ENCODE measurements at places on chromosomes 2 and 18.

DNA sequence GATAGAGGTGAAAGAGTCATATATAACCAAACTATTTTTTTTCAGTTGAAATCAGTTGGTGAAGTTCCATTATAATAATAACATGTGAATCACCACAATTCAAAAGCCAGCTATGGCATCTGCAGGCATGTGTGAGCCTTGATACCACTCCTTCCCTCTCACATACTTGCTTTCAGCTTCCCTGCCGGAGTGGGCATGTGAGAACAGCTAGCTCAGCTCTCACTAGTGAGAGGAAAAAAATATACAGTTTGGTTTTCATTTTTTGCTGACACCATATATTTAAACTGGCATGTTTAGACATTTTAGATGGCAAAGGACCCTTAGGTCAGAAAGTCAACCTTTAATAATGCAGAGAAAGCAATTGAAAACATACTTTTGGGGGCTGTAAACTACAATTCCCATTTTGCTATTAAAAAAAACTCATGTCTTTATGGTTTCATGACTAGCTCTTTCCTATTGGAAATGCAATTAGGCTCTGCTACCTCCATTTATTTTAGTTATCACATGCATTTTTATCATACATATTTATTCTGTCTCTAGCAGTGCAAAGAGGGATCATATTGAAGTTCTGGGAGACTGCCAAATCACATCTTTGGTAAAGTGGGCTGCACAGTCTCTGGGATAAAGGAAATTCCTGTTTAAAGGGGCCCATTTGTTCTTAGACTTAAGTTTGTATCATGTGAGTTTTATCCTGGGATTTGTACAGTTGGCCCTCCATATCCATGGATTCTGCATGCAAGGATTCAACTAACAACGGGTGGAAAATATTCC lies 33.2 kb upstream of the SLC40A1 start:
- peak; percentile 71 for DNase-seq

GRCh38 chr2:112121682-112122254 lies 16.4 kb upstream of the FBLN7 start:
- peak; percentile 80 for DNase-seq

DNA sequence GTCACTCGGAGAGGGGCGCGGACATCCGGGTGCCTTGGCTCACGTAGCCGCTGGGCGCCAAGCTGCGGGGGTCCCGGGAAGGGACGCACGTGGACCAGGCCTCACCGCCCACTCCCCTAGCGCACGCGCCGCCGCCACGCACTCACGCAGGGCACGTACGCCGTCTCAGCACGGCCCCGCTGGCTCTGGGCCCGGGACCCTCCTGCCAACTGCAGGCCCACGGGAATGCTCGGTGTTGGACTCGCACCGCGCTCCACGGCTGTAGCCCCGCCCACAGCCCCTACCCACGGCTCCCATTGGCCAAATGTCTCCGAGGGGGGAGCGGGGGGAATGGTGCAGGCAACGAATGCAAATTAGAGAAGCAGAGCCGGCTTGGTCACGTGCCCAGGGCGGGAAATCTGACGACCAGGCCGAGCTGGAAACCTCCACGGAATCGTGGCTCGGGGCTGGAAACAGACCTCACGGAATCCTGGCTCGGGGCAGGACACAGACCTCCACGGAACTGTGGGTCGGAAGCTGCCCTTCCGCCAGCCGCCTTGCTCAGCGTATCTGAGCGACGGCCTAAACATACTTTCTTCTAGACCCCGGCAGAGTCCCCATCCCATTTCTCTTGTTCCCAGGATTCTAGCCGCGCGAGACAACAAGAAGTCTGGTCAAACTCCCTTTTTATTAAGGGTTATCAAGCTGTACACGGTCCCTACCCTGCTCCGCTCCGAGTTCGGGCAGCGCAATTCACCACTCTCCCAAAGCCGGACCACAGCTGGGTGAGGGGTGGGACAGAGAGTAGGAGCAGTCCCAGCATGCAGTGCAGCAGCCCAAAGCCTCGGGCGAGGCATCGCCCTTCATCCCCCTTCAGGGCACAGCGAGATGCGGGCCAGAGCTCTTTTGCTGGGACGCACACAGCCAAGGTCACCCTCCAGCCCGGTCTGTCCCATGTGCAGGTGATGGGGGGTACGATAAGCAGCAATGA lies at the start of gene ABCB6:
TSS of gene ABCB6 (minus strand) at position 227 of the 970 bp plus-strand sequence. CDS start 285 bp downstream, outside the sequence.
- DNase-seq: peak; percentile 96

DNA sequence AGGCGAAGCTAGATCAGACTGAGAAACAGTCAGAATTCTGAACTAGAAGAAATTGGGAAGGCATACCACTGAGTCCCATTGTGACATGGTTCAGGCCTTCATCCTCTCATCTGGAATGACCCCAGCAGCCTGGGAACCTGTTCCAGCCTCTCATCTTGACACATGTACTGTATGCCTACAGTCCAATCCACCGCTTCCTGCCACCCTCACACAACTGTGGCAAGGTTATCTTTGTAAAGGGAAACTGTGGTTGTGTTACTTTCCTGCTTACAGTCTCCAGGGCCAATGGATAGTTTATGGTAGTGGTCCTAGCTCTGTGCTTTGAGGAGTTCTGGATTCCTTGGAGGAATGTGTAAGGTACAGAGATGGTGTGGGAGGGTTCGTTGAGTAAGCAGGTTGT lies 296.9 kb upstream of the TRIB2 start:
- DNase-seq: no peak

DNA sequence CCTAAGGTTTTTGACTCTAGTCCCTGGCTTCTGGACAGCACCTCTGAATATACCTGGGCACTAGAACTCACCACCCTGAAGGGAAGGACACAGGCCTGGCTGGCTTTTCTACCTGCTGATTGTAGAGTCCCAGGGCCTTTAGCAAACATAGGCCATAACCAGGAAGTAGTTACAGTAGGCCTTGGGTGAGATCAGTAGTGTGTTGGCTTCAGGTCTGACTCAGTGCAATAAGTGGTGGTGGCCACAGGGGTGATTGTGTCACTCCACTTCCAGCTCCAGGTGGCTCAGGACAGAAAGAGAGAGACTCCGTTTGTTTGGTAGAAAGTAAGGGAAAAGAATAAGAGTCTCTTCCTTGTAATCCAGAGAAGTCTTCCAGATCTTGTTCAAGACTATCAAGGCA lies 101.7 kb upstream of the LGALSL start:
- no peak for DNase-seq

DNA sequence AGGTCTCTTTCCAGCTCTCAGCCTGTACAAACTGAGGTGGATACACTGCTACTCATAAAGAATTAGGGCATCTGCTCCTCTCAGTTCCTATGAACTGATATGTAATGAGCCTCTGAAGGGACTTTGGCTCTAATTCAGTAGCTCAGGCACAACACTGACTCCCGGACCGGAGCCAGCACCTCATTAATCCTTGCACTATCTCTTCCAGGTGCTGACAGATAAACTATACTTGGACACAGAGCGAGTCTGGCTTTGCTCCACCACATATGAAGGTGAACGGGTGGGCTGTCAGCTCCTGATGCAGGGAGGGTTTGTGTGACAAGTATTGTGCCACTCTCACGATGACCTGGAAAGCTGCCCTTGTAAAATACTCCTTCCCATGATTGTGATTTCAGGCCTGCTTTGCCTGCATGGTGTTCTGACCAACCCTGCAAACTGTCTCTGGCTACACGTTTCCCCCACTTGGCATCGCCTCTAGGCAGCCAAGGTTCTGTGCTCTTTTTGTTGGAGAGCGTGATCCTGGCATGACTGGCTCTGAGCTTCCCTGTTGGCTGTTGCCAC lies 111.6 kb upstream of the LMAN1 start:
- no peak for DNase-seq

- DNase-seq: peak; percentile 71
These were observed 74.3 kb upstream of the MMADHC start for GRCh38 chr2:149661844-149662243.

- no peak for DNase-seq
These were observed 5.8 kb downstream of the NPPC start for GRCh38 chr2:231920366-231920765.

DNA sequence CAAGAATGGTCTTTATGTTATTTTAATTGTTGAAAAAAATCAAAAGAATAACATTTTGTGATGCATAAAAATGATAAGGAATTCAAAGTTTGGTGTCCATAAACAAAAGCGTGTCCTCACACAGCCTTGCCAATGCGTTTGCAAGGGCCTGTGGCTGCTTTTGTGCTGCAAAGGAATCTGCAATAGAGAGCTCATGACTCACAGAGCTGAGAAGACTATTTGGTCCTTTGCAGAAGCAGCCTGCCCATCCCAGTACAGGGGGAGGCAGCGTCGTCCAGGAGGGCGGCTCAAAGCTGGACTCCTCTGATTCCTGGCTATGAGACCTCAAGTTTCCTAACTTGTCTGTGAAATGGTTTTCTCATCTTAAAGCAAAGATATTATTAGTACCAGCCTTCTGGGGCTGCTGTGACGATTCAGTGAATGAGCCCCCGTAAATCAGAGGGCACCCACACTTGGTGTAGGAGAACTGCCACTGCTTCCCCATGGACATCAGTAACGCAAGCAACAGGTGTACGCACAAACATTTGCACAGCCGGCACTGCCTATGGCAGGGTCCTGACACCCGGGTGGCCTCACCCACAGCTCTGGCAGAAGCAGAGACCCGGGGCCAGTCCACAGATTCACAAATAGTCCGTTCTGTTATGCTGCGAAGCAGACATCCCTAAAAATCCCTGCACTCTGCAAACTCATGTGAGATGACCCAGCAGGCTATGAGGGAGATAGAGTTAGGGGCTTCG lies 70.6 kb upstream of the ASAP2 start:
- peak; percentile 38 for DNase-seq

DNA sequence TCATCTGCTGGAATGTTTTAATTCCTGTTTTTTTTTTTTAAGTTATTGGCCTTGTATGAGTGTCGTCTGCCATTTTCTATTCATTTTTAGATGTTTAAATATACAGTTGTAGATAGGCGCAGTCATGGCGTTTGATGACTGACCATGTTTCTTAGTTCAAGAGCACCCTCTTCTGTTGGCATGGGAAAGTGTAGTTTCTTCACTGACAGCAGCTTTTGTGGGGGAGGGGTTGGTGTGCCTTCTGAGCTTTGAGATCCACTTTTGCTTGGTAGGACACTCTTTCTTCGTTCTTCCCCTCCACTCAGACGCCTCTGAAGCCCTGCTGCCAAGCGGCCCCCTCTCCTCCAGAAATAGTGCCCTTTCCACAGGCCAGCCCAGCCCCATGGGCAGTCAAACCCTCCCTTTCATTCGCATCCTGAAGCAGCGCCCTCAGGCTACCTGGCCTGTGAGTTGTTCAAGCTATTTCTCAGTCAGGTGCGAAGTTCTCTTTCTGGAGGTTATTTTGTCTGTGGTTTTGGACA lies 492.0 kb downstream of the TNS1 start:
- peak; percentile 92 for DNase-seq

DNA sequence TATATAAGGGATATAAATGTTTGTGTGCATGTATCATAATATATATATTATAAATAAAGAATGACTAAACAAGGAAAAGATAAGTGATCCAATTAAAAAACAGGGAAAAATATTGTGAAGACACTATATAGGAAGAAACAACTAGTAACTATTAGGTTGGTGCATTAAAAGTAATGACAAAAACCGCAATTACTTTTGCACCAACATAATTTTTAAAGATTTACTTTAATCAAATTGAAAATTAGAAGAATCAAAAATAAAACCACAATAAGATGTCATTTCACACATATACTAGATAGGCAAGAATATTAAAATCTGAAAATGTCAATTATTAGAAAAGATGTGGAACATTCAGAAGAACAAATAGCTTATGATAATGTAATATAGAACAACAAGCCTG lies 595.9 kb downstream of the KCNJ3 start:
- DNase-seq: no peak

- DNase-seq: no peak
These were observed 185.5 kb downstream of the C1D start for GRCh38 chr2:67877301-67877700.

GRCh38 chr2:207067473-207067872 lies 98.3 kb downstream of the KLF7 start:
- no peak for DNase-seq

GRCh38 chr2:50066873-50067272 lies 912.6 kb upstream of the FSHR start:
- no peak for DNase-seq

Data from fibroblast of pulmonary artery (primary cell).